SW 1271 (cell line): ENCODE measurements at places on chromosomes 1 and 21.
A peak's percentile ranks its signal among the peaks of the same experiment; 100 is the strongest.

GRCh38 chr21:44364151-44365053, 11.0 kb downstream of the TRPM2 start:
- no peak for DNase-seq

- DNase-seq = no peak
These were observed 2.4 kb upstream of the IFI44 start for GRCh38 chr1:78647238-78647637.

GRCh38 chr1:150550222-150551050, 1.2 kb downstream of the ADAMTSL4 start:
- DNase-seq = no peak

- peak; percentile 66 for DNase-seq
These were observed 25.5 kb upstream of the CAP1 start for GRCh38 chr1:40014812-40015594.

GRCh38 chr1:156804572-156805243, 11.9 kb downstream of the SH2D2A start:
- DNase-seq = no peak

- no peak for DNase-seq
These were observed 394.3 kb downstream of the NTNG1 start for GRCh38 chr1:107535091-107535490.

DNA sequence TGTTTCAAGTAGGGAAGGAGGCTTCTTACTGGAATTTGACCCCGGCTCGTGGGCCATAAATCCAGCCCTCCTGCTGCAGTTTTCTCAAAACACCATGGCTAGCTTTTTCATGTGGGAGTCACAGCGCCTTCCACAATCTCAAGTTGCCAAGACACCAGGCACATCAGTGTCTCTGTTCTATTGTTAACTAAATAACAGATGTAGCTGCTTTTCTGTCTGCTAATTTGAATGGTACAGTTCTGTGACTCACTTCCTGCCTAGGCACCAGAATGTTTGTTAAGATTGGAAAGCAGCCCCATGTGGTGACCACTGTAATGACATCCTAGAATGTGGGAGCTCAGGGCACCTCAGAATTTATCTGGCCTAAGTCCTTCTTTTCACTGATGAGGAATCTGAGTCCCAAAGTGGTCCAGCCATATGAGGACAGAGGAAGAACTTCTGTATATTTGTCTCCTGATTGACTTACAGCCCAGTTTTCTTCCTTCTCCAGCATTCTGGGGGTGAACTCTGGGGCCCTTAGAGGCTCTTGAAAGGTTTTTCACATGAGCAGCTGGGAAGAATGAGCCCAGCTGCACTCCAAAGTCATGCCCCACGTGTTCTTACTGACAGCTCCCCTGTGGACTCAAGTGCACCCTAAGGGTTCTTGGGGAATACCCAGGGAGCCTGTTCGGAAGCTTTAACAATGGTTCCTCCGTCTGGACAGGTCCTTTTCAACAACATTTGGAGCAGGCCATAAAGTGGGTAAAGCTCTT, 27.5 kb downstream of the TRIM45 start:
- DNase-seq = peak; percentile 54

- DNase-seq = no peak
These were observed 19.3 kb downstream of the IARS2 start for GRCh38 chr1:220113136-220113695.

- no peak for DNase-seq
These were observed 157.8 kb upstream of the JUN start for GRCh38 chr1:58941471-58942289.

GRCh38 chr21:19392390-19392789, 988.8 kb upstream of the TMPRSS15 start:
- DNase-seq = no peak

GRCh38 chr1:157136133-157136532, 2.1 kb downstream of the ETV3 start:
- DNase-seq = no peak

GRCh38 chr1:228541725-228542124, 54.5 kb downstream of the RNF187 start:
- no peak for DNase-seq

GRCh38 chr1:226640321-226641136, 92.0 kb downstream of the STUM start:
- no peak for DNase-seq

DNA sequence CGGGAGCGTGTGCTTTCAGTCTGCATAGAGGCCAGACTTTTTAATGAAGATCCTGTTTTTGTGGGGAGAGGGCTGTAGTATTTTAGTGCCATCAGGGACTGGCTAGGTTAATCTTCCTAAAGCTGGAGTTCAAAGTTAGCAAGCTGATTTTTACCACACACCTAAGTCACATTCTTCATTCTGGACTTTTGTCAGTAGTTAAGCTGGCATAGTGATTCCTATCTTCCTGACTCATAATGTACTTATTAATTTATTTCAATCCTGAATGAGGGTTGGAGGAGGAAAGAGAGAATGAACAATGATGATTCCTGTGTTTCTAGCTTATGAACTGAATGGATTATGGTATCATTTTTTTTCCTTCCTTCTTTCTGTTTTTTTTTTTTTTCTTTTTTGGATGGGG, 24.9 kb upstream of the ZNF644 start:
- DNase-seq = no peak

DNA sequence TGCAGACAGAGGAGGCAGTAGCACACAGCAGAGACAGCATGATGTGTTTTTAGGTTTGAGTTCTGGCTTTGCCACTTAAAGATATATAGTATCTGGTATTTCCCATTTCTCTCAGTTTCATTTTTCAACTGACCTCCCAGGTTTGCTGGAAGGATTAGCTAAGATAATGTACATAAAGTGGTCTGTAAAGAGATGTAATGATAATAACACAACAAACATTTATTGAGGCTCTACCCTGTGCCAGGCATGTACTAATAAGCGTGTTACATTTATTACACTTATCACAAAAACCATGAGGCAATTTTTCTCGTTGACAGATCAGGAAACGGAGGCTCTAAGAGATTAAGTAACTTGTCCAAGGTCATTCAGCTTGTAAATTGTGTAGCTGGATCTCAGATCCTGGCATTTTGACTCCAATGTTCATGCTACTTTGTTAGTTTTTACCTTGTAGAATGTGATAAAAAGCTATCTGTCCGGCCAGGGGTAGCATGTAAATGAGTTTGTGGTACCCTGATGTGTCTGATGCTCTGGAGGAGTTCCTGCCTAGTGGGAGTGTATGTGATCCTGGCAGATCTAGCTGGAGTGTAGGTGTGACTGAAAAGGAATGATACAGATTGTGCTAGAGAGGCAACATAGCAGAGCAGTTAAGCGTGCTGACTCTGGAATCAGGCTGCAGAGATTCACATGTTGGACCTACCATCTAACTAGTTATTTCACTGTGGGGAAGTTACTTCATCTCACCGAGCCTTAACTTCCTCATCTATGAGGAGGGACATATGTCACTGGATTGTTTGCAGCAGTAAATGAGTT, 146.6 kb downstream of the VPS13D start:
- no peak for DNase-seq
